T-helper 2 cell treated with Interferon-gamma antibody and Interleukin-4, amounts not matched to agents 5 μg/mL and 100 μg/mL, for 36 hours (primary cell): ENCODE measurements at places on chromosomes 6 and 20.

- no peak for DNase-seq
Observed at GRCh38 chr20:51381557-51381956, 161.0 kb downstream of the NFATC2 start.

- peak; percentile 40 for DNase-seq
Observed at GRCh38 chr20:25623225-25623735, 534 bp downstream of the NANP start.

- peak; percentile 31 for DNase-seq
Observed at GRCh38 chr6:125910527-125910926, 46.0 kb upstream of the HINT3 start.

GRCh38 chr6:15593798-15594197 lies 69.0 kb downstream of the DTNBP1 start:
- DNase-seq: no peak

DNA sequence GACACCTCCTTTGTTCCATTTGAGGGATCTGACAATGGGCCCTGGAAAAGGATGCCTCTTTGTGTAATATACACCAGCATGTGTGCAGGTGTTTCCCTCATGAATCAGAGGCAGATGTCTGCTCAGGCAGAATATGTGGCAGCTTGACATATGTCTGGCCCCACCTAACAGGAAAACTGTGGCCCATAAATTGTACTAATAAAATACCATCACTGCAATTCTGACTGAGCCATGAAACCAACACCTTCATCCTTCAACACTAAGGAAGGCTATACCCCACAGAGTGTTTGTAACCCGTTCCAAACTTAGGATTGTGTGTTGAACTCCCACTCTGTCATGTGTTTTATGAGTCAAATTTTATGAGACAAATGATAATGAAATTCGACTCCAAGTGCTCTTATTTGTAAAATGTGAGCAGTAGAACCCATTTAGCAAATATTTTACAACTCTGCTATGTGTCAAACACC lies 22.7 kb downstream of the LAMA4 start:
- DNase-seq: no peak

DNA sequence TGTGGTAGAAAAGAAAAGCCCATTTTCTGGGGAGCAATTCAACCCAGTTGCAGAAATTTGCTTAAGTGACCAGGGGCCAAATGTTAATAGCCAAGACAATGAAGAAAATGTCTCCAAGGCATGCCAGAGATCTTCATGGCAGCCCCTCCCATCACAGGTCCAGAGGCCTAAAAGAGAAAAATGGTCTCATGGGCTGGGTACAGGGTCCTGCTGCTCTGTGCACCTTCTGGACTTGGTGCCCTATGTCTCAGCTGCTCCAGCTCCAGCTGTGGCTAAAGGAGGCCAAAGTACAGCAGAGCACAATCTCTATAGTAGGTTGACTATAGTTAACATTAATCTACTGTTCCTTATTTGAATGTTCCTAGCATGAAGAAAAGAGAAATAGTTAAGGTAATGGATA lies 44.7 kb downstream of the FRK start:
- no peak for DNase-seq

DNA sequence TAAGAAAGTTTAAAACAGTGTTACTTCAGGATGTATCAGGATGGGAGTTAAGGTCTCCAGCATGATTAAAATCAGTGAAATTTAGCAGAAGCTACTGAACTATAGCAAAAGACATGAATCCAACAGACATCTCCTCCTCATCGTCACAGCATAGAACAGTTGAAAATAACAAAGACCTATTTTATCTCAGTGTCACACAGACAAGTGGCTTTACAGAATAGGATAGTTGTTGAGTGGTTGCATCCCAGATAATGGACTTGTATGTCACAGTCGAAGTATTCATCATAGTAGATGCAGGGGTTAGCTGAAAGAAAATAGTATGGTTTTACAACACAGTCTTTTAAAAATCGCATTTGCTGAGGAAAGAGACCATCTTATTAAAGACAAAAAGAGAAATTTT lies 31.2 kb downstream of the CRISP1 start:
- no peak for DNase-seq

DNA sequence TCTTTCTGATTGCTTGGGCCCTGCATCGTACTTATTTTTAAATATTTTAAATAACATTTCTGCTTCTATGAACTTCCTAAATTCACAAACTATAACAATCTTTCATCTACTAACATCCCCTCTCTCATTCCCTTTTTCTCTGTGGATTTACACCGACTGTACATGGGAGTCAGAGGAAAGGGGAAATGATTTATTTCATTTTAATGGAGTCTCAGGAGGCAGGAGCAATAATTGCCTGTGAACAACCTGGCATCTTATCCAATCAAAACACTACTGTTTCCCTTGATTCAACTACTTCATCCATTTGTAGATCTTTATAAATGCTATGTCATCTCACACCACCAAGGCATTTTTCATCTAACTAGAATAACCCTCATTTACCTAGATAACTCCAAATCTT lies 89.6 kb downstream of the FHL5 start:
- no peak for DNase-seq

- no peak for DNase-seq
Observed at GRCh38 chr6:122151763-122152162, 247.7 kb upstream of the HSF2 start.

- no peak for DNase-seq
Observed at GRCh38 chr6:52640916-52641315, 30.0 kb upstream of the TMEM14A start.

- DNase-seq: no peak
Observed at GRCh38 chr6:91079969-91080368, 493.1 kb upstream of the MAP3K7 start.

- DNase-seq: no peak
Observed at GRCh38 chr6:31190488-31190887, 20.0 kb upstream of the POU5F1 start.

DNA sequence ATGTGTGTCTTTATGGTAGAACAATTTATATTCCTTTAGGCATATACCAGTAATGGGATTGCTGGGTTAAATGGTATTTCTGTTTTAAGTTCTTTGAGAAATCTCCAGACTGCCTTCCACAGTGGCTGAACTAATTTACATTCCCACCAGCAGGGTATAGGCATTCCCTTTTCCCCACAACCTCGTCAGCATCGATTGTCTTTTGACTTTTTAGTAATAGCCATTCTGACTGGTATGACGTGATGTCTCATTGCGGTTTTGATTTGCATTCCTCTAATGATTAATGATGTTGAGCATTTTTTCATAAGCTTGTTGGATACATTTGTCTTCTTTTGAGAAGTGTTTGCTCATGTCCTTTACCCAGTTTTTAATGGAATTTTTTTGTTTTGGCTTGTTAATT lies 5.3 kb upstream of the TASP1 start:
- DNase-seq: no peak

- DNase-seq: no peak
Observed at GRCh38 chr20:21389368-21389767, 8.0 kb downstream of the NKX2-4 start.

GRCh38 chr6:159602431-159603041 lies 90.5 kb downstream of the SOD2 start:
- DNase-seq: no peak

DNA sequence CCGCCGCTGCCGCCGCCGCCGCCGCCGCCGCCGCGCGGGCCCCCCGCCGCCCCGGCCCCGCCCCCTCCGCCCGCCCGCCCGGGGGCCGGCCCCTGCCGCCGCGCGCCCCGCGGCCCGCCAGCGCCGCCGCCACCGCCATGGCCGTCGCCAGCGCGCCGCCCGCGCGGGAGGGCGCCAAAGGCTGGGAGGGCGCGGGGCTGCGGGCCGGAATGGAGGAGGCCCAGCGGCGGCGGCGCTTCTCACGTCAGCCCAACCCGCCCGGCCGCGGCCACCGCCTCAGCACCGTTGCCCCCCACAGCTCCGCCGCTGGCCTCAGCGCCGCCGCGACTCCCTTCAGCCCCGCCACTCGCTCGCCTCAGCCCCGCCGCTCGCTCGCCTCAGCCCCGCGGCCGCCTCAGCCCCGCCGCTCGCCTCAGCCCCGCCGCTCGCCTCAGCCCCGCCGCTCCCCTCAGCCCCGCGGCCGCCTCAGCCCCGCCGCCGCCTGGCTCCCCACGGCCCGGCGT lies 258 bp downstream of the PHF10 start:
- peak; percentile 50 for DNase-seq

GRCh38 chr6:24489881-24490280 lies 503 bp upstream of the GPLD1 start:
- DNase-seq: no peak

DNA sequence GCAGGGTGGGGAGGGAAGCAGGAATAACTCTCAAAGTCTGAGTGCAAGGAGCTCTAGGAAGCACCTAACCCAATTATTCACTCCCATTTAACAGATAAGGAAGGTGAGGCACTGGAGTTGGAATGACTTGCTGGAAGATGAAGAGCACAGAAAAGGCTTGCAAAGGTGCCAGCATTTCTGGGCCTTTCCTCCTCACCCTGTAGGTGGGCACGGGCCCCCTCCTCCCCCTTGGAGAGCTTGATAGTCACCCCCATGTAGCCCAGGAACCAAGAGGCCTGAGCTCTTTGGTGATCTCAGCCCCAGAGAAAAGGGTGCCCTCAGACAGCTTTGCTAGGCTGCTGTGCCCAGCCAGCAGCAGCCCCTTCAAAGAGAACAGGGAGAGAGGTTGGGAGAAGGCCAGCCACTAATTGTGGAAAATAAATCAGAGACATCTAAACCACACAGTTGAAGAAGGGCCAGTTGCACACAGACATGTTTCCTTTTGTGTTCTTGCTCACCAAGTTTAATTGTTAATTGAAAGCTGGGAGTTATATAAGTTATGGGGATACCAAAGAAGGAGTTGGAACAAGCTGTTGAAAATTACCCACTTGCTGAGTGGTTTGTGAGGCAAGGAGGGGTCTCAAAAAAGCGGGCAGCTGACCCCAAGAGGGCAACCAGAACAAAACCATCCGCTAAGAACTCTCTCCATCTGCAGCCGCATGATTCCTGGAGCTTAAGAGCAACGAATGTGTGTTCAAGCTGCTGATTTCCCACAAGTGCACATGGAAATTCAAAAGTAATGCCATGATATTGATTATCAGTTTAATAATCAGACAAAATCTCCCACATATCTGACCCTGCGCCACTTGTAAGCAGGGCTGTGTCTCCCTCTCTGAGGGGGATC lies 77.0 kb downstream of the MRPL14 start:
- DNase-seq: no peak

DNA sequence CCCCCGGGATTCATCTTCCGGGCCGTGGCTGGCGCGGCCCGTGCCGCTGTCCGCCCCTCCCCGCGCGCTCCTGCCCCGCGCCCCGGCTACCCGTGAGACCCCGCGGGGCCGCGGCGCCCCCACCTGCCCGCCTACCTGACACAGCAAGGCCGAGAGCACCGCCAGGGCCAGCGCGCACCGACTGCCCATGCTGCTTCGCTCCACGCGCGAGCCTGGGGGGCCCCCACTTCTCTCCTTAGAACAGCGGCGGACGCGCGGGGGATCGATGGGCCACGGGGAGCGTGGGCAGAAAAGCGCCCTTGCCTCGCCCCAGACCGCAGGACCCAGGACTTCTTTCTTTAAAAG lies 955 bp downstream of the DLL1 start:
- no peak for DNase-seq
